ENCODE measurements at places on chromosomes 5 and 9. TPM values are rescaled to one million over a fixed set of nuclear protein-coding genes. Genes with fewer than 3 reads are reported as not detected.

ENTREP1 gene
- not detected for total RNA-seq

ZNF366 gene
- total RNA-seq = not detected

SHROOM1 gene
- total RNA-seq = not detected

ANKRA2 gene
- total RNA-seq = 64.2 TPM

CNTNAP3 gene
- not detected for total RNA-seq

KCNMB1 gene
- total RNA-seq = not detected
